ENCODE measurements at places on chromosomes 7 and 10.

DNA sequence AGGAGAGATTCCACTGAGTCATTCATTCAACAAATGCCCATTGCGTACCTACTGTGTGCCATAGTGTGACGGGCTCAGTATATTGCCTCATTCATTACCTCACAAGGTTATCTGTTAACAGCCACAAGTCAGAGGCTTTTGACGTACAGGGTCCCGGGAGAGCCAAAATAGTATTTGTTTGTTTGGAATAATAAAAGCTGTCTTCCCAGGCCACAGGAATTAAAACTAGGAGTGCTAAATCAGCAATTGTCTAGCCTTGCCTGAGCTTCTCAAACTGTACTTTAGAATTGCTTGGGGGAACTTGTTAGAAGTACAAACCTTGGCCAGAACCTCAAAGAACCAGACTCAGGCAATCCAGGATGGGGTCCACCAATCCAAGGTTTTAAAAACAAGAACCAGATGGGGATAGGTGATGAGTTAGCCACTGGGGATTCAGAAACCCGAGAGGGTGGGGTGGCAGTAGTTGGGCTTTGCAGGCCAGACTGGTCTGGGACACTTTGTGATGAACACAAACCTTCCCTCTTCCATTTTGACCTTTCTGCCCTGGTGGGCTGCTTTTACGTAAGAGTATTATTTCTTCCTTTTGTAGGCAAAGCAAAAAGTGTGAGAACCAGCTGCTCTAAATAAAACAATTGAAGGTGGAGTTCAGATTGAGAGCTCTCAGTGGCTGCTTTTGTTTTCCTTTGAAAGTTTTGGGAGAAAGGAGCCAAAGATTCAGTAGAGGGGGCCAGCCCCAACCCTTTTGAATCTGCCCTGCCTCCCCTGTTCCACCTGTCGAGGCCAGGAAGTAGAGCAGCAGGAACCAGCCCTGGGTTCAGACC is 113.0 kb upstream of the ANLN start:
- DNase-seq, result no peak

GRCh38 chr7:50467817-50468610 is 17.9 kb upstream of the FIGNL1 start:
- DNase-seq, result peak; percentile 52

GRCh38 chr7:1285556-1286301 is 53.1 kb downstream of the UNCX start:
- no peak for DNase-seq

- DNase-seq, result peak; percentile 91
Measured at GRCh38 chr7:6175645-6176044, 96.8 kb downstream of the CYTH3 start.

Measured in MV-4-11 (cell line).